ENCODE measurements at places on chromosomes 3 and 15.
A peak's percentile ranks its signal among the peaks of the same experiment; 100 is the strongest.

DNA sequence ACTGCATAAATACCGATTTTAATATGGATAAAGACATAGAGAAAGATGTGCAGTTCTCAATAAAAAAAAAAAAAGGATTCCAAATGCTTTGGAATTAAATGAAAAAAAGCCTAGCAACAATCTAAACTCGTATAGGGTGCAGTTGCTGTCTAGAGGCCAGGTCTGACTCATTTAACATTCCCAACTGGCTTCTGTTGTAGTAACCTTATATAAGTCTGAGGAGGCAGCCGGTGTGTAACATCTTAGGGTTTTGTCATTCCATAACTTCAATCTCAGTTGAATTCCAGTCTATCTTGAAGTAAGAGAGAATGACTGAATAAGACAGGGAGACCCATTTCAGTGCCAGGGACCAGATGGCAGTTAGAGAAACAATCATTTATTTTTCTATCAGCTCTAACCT lies 6.5 kb downstream of the PDCD10 start:
- DNase-seq, result no peak

- DNase-seq, result no peak
Measured at GRCh38 chr3:38698760-38699159, 49.3 kb upstream of the SCN5A start.

- DNase-seq, result no peak
Measured at GRCh38 chr3:163722405-163722804, 1355.9 kb downstream of the SI start.

DNA sequence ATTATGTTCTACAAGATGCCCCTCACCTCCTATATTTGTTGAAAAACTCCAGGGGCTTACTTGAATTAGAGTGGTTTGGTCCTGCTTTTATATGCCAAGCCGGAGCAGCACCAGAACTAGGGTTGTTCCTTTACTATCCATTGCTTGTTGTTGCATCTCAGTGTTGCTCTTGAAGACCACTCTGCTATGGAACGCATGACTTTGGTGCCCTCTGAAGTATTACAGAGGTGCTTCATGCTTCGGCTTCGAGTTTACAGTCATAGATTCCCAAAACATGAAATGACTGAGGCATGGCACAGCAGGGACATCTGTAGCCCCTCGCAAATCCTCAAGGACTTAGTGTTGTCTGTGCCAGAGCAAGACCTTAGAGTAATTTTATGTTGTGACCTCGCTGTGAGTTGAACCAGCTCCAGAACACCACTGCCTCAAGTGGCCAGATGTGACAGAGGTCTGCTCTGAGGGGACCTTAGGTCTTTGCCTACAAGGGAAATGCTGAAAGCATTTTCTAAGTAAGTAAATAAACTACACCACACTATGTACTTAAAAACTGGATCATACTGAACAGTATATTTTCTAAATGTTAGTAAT lies 67.2 kb upstream of the SIAH2 start:
- peak; percentile 2 for DNase-seq

GRCh38 chr3:44120721-44121582 lies 120.7 kb upstream of the TOPAZ1 start:
- no peak for DNase-seq

- DNase-seq, result no peak
Measured at GRCh38 chr3:128492671-128493569, at the start of gene GATA2. TSS of gene GATA2 (minus strand) at chr3:128493201. CDS start at chr3:128487031, 6,170 bp downstream.

DNA sequence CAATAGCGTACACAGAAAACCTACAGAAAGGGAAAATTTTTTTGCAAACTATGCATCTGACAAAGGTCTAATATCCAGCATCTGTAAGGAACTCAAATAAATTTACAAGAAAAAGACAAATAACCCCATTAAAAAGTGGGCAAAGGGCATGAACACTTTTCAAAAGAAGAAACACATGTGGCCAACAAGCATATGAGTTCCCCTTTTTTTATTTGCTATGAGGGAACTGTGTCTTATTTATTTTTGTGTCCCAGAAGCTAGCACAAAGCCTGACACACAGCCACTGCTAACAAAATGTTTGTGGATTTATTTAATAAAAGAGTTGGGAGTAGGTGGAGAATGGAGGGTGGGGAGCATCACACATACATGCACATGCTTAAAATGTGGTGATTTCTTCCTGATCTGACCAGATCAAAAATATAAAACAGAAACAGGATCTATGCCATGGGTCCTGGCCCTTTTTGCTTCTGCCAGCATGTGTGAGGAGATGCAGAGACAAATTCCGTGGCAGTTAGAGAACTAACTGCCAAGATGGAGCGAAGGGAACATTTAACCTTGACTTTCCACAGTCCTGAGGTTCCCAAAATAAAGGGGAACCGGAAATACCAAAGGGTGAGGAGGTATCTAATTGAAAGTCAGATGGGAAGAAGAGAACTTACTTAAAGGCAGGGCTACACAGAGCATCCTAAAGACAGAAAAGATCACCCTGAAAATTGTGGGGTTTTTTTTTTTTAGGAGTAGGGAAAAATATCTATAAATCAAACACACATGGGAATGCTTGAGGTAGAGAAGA lies at the start of gene TMEM202:
TSS of gene TMEM202 (plus strand) at position 510 of the 793 bp plus-strand sequence. CDS start at position 532, 22 bp downstream.
- DNase-seq, result no peak

GRCh38 chr3:62375655-62376453 lies 2.5 kb upstream of the FEZF2 start:
- DNase-seq, result no peak
